Activated naive CD4-positive, alpha-beta T cell treated with anti-CD3 and anti-CD28 coated beads for 36 hours (primary cell): ENCODE measurements at places on chromosomes 12 and 14. TPM values are rescaled to one million over a fixed set of nuclear protein-coding genes. Genes with fewer than 3 reads are reported as not detected.

DNA sequence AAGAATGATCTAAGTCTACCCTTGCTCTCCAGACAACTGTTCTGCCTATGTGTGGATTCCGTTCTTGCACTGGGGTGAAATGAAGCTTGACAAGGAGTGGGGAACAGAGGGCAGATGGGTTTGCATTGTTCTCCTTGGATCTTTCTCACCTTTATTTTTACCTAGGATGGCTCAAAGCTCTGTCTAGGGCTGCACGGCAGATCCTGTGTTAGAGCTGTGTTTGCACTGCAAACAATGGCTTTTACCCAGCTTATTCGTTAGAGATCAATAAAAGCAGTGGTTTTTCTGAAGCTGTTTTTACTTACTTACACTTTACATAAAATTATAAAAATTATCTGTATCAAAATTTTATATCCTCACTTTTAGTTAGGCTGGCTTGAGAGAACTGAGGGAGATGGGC lies 105.1 kb downstream of the LRIG3 start:
- DNase-seq, result no peak
- H3K27ac ChIP-seq, result no peak overlapping the region
- H3K27me3 ChIP-seq, result no peaks in the 10 kb centered on the region
- H3K4me1 ChIP-seq, result no peaks in the 10 kb centered on the region

GRCh38 chr12:111171345-111171744 lies 197.6 kb downstream of the PHETA1 start:
- H3K27ac ChIP-seq, result no peak overlapping the region
- H3K36me3 ChIP-seq, result no peaks in the 10 kb centered on the region
- no peak overlapping the region for H3K4me3 ChIP-seq
- no peak for DNase-seq
- peaks cover 6% of the 10 kb centered on the region for H3K27me3 ChIP-seq

- H3K4me1 ChIP-seq, result peaks cover 23% of the 10 kb centered on the region
- no peaks in the 10 kb centered on the region for H3K27me3 ChIP-seq
- no peak overlapping the region for H3K4me3 ChIP-seq
- DNase-seq, result no peak
- no peaks in the 10 kb centered on the region for H3K36me3 ChIP-seq
- H3K27ac ChIP-seq, result no peak overlapping the region
Observed at GRCh38 chr14:72808564-72808963, 85.3 kb downstream of the DPF3 start.

- no peaks in the 10 kb centered on the region for H3K4me1 ChIP-seq
- no peak overlapping the region for H3K4me3 ChIP-seq
- no peak overlapping the region for H3K27ac ChIP-seq
- H3K27me3 ChIP-seq, result no peaks in the 10 kb centered on the region
- DNase-seq, result no peak
Observed at GRCh38 chr12:40648519-40648918, 43.7 kb upstream of the CNTN1 start.

DNA sequence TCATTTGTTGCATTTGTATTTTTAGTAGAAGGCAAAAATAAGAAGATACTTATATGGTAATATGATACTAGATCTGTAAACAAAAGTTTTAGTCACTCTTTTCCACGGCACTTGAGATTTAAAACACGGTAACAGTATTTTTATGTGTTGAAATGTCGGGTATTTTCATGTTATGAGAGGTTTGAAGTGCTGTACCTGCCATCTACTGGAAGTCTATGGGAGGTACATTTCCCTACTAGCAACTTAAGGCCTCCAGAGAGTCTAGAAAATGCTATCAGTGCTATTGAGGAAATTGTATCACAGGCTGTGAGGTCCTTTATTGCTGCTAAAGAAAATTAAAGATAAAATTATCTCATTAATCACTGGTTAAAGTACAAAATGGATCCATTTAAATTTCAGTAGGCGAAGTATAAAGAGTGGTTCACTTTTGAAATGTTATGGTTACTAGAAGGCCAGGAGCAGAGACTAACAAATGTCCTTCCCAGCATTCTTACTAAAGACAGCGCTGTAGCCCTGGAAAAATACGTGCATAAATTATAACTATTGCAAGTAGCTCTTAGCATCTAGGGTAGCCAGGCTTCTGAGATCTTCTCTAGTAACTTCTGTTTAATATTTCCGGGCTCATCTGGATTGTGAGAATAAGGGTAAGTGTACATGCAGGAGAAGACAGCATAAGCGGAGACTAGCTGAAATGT lies 77.6 kb upstream of the PRKD1 start:
- no peak for DNase-seq
- H3K27ac ChIP-seq, result no peak overlapping the region
- no peaks in the 10 kb centered on the region for H3K27me3 ChIP-seq
- no peak overlapping the region for H3K4me3 ChIP-seq
- H3K4me1 ChIP-seq, result no peaks in the 10 kb centered on the region

DNA sequence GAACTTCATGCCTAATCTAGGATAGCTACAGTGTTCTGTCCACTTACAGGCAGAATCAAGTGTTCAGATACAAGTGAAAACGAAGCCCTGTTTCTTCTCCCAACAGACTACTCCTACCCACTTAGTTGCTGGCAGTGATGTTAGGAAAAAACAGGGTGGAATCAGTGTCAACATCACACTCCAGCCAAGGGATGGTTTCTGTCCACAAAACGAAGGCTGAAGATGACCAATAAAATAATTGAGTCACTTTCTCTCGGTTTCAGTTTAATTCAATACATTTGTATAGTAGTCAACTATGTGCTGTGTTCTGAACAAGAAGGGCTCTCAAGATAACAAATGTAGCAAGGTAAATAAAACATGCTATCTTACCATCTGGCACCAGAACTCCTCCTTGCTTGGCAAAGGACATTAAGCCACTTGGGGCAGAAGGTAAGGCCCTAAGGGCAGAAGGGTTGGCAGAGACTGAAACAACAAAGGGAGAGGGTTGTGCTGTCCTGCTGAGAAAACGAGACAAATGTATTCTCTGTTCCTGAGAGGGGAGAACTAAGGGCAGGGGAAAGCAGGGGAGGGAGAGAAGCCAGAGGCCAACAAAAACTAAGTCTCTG lies 393.6 kb downstream of the DPF3 start:
- no peaks in the 10 kb centered on the region for H3K4me1 ChIP-seq
- no peaks in the 10 kb centered on the region for H3K27me3 ChIP-seq
- H3K36me3 ChIP-seq, result no peaks in the 10 kb centered on the region

Gene KSR2
- total RNA-seq, result 0.05 TPM
